ENCODE measurements at places on chromosomes 4 and X.
A peak's percentile ranks its signal among the peaks of the same experiment; 100 is the strongest.

DNA sequence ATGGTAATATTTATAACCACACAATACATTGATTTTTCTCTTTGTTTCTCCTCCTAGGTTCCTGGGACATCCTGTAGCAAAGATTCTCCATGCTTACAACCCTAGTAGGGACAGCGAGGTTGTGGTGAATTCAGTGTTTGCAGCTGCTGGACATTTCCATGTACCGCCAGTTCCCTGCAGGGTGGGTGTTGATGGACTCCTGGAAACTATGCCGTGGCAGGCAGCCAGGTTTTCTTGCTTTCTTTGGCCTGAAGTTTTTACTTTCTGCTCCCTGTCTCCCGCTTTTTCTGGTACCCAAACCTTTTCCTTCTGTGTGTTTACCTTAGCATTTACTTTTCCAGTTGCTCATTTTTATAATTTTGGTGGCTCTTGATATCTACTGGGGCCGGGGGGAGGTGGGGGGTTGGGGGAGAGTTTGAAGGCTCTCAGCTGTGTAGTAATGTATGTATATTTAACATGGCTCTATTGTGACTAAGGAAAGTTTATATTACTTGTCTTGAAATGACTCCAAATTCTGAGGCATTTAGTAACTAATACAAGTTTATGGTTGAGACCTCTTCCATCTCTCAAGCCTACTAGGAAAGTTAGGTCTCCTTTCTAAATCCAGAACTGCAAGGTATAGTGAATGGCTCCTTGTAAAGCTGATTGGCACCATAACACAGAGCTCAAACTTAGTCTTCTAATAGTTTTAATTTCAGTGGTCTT, 89.7 kb downstream of the TMEM131L start:
- no peak for DNase-seq

DNA sequence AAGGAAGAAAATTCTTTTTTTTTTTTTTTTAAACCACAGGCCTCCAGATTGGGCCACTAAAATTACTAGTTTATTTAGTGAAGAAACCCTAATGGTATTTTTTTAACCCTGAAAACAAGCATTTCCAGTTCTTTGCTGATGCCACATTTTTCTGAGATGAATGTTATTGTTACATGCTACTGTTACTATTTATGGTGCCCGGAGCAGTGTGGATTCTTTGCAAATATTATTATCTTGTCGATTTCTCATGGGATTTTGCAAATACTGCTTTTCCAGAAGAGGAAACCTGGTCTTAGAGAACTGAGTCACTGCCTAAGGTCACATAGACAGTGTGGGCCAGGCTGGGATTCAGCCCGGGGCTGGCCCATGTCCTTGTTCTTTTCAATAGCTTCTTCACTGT, 8.7 kb upstream of the ALAS2 start:
- DNase-seq = no peak

DNA sequence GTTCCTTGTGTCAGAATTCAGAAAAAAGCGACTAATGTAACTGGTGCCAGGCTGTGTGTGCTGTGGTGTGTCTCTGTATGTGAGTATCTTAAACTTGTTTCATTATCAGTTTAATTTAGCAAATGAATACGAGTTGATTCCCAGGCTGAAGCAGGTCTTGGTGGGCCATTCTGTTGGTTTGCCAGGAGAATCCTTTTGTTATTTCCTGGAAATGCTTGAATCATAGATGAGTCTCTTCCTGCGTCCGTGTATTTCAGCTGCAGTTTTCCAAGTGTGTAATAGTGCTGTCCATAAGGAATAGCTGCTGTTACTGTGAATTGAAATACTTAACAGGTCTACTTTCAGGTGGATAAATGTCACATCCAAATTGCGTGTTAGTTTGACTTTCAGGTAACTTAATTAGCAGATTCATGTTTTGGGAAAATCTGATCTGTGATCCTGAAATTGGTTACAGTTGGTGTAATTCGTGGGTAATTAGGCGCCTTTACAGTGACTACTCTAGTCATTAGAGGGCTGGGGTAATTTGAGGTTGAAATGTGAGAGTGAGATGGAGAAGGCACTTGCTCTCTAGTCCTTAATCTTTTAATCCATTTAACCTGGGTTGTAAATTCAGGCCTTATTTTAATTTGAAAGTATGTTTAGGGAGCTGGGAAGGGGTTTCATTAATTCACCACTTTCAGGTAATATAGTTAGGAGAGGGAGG, 23.8 kb downstream of the TMEM131L start:
- no peak for DNase-seq

DNA sequence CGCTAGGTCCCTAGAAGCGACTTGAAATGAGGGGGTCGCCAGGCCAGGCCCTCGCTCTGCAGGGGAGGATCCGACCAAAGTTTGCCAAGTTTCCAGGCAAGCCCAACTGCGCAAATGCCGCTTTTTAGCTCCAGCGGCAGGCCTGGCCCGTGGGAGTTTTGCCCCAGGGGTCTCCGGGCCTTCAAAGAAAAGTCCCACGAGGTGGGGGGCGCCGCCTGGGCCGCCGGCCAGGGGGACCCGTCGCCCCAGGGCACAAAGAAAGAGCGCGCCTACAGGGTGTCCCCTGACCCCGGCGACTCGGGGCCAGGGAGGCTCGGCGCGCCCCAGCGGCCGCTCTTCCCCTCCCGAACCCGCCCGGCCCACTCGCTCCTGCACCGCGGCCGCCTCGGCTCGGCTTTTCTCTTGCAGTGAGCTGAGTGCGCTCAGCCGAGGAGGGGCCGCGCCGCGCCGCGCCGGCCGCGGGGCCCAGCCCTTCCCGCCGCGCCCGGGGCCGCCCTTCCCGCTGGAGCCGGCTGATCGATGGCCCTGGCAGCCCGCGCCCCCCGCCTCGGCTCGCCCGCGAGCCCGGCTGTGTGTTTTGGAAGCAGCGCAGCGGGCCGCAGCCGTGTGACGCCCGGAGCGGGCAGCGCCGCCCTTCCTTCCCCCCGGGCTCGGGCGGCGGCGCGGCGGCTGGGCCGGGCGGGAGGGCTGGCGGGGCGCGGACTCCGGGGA, 754 bp upstream of the KLF3 start:
- DNase-seq = peak; percentile 50

GRCh38 chrX:46642145-46642544, 68.6 kb downstream of the CHST7 start:
- no peak for DNase-seq

DNA sequence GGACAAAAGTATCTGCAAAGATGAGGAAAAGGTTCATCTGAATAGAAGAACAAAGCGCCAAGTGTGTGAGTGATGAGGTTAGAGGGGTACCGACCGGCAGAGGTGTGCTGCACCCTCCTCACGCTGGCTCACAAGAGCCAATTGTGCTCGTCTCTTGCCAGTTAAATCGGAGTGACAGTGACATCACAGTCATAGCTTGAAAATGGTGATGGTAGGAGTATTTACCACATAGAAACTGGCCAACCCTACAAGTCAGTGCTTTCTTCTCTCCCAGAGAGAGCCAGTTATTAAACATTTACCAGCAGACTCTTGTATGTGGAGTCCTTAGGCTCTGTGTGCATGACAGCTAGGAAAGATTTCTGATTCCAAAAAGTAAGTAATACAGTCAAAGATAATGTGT, 32.4 kb downstream of the CLDN22 start:
- no peak for DNase-seq

GRCh38 chr4:176339936-176340761, 20.4 kb downstream of the SPCS3 start:
- DNase-seq = no peak

DNA sequence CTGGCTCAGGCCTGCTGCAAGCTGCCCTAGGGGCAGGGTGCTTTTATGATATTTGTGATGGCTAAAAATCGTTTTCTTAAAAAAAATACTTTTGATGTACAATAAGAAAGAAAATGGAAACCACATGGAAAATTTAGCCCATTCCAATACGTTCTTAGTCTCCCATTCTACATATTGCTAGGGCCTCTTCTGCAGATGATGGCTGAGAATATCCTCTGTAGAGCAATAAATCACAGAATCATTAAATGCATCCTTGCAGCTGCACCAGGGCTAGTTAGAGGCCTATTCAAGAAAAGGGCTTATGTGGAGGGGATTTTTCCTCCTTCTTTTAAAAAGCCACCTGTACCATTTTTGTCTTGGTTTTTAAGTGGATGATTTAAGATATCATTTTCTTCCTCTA, 97.6 kb upstream of the C1GALT1C1 start:
- DNase-seq = no peak

DNA sequence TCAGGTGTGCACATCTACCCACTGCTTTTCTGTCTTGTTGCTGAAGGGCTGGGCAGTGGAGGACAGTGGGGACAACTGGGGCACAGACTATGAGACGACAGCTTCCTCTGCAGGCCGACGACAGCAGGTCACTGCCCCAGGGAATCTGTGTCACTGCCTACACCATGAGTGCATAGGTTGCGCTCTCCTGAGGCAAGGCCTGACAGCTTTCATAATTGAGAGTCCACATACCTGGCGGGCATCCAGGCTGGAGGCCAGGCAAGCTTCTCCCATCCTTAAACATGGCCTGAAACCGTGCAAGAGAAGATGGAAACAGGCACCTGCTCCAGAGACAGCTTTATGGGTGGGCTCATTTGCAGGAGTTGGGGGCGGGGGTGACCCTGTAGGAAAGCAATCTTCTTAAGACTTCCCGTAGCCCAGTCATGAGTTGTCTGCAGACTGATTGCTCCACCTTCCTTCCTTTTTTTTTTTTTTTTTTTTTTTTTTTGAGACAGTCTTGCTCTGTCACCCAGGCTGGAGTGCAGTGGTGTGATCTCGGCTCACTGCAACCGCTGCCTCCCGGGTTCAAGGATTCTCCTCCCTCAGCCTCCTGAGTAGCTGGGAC, 2.9 kb downstream of the ANOS1 start:
- no peak for DNase-seq

DNA sequence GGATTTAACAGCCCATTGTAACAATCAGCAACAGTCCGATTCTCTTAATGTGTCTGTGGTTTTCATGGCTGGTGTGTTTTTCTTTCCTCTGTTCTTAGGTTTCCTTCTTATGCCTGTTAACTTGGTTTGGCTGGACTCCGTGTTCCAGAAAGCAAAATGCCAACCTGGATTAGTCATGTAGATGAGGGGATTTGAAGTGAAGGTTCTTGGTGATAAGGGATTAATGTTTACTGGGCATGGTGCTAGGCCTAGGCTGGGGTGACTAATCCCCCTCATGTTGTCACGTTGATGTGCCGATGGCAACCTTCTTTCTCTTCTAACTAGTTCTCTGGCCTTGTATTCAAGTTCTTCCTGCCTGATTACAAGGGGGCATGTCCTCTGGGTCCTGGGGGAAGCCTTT, 85.9 kb downstream of the REPS2 start:
- no peak for DNase-seq

DNA sequence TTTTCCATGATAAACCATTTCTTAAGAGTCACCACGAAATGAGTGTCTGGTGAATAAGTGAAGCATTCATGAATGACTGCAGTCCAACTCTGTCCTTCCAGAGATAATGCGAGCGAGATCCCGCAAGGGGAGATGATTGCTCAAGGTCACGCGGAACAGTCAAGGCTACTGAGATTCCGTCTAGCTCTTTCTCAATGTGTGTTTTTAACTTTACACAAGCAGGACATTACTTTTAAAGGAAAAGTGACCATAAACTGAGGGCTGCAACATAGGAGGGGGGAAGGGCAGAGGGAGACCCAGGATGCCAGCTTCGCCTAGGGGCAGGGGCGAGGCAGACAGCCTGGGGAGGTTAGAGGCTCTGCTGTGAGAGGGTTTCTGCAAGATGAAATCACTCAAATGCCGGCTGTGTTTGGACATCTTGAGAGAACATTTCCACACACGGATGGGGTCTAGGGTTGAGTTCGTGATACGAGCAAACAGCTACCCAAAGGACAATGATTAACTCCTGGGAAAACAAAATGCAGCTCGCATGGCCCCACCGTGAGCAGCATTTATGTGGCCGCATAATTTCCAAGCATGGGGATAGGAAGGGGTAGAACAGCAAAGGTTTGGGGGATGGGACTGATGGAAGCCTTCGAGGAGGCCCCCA, 23.8 kb upstream of the CCNQ start:
- no peak for DNase-seq

DNA sequence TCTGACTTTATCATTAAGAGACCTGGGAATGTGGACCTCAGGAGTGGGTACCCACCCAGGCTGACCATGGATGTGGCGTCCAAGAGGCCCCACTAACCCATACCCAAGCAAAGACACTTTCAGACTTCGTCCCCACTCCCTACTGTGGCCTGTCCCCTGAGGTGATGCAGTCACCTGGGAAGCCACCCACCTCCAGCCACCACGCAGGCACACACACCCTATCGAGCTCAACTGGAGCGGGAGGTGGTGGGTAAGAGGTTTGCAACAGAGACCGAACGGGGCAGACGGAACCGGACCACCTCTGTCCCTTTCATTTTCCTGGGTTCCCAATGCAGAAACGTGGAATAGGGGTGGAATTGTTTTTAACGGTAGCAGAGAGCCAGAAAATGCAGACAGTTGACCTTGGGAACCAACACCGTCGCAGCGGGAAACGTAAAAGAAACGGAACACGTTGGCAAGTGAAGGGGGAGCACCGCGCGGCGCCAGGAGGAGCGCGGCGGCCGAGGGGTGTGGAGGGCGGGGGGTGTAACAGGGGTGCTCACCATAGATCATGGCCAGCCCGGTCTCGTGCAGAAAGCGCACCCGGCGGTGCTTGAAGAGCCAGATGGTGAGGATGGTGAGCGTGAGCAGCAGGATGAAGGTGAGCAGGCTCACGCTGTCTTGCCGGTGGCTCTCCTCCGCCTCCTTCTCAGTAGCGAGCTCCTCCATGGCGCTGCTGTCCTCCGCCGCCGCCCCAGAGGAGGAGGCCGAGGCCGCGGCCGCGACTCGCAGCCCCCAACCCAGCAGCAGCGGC, 559 bp downstream of the SLC9A7 start:
- DNase-seq = no peak

DNA sequence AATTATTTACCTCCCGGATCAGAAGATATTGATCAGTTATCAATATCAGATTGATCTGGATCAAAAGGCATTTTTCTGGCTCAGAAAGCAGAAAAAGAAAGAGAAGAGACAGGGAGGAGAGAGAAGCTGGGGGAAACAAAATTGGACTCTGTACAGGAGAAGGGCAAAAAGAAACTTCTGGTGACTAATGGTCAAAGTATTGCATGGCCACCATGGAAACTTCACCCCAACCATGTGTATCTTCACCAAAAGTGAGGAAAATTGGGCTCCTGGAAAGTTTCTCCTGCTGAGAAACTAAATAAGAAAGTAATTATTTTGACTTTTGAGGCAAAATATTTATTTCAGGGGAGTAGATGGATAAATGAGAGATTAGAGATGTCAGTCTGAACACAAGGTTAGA, 33.9 kb downstream of the RNF150 start:
- DNase-seq = no peak

- DNase-seq = no peak
These were observed 98.8 kb downstream of the ANXA3 start for GRCh38 chr4:78650106-78651024.

- DNase-seq = no peak
These were observed 763 bp downstream of the ASB9 start for GRCh38 chrX:15269120-15269519.

DNA sequence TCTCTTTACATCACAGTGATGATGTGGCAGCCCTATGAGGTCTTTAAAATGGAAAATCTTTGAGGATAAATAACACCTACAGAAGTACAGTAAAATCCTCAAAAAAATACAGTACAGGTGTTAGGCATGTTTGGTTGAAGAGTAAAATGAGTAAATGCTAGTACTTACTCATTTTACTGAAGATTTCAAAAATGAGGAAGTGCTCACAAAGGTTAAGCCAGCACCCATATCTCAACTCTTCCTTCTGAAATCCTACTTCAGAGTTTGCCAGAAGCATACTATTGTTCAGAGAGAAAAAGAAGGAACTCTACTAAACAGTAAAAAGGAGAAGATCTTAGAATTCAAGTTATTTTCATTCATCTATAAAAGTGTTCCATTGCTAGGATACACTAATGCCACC, 130.9 kb downstream of the CBR4 start:
- DNase-seq = no peak

GRCh38 chr4:156676116-156676851, 295.3 kb downstream of the PDGFC start:
- no peak for DNase-seq

Measured in esophagus squamous epithelium (tissue), 5 donors.